ENCODE measurements at places on chromosomes 2 and 18.

DNA sequence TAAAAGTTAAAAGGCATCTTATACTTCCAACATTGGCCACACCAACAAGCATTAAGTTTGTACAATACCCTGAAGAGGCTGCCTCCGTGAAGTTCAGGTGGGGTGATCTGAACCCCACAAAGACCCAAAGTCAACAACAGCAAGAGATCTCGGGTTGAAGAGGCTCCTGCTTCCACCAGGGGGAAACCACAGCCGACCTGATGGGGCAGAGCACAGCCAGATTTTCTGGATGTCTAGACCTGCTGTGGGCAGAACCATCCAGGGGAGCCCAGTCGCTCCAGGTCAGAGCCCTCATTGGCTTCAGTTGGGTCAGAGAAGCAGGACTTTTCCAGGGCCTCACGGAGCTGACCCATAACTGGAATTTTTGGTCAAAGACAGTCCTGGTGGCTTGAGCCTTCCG lies 66.5 kb upstream of the ACKR3 start:
- no peak for DNase-seq

DNA sequence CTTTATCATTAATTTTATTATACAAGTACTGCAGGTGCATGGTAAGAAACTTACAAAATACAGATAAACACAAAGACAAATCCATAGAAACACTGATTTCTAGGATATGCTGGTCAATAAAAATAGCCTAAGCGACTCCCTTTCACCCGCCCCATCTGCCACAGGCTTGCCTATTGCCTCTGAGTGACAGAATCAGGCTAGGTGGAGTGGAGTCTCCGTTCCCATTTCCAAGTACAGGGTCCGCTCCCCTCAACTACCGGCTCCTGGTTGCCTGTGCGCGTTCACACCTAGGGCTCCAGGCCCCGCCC lies 201 bp upstream of the TRAPPC12 start:
- no peak for DNase-seq

DNA sequence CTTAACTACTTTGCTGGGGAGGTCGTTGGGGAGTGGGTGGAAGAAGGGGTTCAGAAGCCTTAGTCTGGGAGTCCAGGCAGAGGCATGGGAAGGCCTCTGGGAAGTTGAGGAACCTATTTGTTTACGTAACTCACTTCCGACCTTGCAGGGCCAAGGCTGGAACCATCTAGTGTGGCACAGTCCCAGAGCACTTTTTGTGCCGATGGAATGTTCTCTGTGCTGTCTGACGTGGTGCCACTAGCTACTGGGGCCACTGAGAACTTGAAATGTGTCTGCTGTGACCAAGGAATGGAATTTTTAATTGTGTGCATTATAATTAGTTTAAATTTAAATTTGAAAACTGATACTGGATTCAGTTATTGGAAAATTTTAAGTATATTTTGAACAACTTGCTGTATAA lies 139.7 kb downstream of the FAM161A start:
- no peak for DNase-seq

DNA sequence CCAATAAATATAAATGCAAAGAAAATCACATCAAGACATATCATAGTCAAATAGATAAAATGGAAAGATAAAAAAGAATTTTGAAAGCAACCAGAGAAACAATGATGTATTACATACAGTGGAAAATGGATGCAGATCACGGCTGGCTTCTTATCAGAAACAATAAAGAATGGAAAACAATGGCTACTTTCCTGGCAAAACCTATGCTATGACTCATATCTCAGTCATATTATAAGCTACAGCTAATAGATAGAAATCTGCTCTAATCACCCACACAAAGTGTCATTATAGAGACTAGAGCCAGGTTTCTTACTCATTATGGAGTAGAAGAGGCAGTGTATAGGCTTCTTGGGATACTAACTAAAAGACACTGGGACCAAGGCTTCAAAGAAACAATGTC lies 93.5 kb upstream of the TACR1 start:
- no peak for DNase-seq

- DNase-seq: no peak
Observed at GRCh38 chr2:48719480-48720177, 35.9 kb downstream of the LHCGR start.

GRCh38 chr2:69007169-69007568 lies 5.8 kb upstream of the ANTXR1 start:
- DNase-seq: no peak

- DNase-seq: no peak
Observed at GRCh38 chr2:236754271-236754944, 184.8 kb downstream of the ACKR3 start.

GRCh38 chr2:225737556-225737955 lies 338.0 kb downstream of the NYAP2 start:
- no peak for DNase-seq

DNA sequence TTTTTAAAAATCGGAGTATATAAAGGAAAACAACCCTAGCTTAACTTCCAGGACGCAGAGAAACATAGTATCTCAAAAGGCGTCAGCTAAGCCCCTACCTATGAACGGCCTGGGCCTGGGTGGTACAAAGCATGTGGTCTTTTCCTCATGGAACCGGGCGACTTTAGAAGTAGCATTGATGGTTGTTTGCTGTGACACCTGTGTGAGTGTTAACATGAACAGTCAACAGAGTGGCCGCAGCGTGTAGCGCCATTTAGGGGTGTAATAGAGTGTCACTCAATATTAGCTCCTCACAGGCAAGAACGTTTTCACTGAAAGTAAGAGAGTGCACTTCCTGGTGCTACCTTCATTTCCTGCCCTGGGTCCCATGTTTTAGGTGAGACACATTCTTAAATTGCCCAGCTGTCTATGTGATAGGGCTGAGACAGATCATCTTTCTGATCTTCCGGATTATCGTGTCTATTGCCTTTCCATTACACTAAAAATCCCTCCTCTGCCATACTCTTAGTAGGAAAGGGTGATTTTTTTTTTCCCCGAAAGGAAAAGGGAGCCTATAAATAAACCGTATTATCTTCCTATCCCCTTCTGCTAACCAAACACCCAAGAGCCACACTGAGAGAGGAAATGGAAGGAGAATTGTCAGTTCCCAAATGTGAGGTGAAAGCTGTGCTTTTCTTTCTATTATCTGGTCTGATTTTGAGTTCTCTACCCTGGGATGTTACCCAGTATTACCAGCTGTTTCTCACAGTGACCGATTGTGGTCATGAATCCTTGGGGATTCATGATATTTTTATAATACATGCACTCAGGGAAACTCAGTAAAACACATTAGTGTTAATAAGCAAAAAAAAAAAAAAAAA lies 1.3 kb downstream of the GORASP2 start:
- DNase-seq: peak; percentile 20

DNA sequence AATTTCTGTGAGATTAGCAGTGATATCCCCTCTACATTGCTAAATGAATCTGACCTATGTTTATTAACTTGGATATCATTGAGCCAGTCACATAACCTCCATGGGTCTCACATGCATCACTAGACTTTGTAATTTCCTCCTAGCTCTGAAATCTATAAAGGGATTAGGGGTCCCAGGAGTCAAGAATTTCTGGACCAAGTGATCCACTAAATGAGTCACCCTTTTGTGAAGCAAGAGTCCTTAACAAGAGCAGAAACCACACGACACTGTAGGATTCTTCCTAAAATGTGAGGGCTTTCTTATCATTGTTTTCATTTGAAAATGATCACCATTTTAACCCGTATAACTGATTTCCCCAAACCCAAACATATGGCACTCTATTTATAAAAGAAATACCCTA lies 90.3 kb downstream of the DHRS9 start:
- DNase-seq: no peak

DNA sequence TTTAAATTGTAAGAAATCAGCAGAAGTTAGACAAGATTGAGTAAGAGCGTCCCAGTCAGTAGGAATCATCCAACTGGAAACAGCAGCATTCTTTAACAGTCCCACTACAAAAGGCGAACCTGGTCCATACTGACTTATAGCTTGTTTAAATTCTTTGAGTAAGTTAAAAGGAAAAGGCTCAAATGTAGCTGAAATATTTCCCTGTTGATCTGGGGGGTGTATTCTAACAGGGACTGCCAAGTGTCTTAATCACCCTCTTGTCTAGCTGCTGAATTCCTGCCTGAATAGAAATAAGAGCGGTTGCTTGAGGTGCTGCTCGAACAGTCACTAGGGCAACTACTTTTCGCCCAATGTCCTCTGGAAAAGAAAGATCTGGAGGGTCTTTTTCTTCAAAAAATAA lies 56.4 kb upstream of the FMNL2 start:
- no peak for DNase-seq

DNA sequence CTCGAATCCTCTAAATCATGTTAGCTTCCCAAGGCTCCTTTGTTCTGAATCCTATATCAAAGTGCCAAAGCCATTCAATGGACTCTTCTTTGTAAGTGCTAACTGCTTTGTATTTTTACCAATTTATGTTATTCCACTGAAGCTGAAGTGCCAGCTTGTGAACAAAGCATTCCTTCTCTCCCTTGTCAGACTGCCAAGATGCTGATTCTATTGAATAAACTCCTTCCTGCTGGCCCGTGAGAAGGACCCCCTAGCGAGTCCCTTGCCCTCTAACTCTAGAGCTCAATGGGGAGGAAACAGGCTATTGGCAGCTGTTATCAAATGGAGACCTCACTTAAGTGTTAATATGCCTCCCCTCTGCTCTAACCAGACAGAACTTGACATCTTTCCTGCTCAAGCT lies 1097.9 kb upstream of the CNTNAP5 start:
- DNase-seq: no peak

GRCh38 chr18:48780201-48780912 lies 170.4 kb downstream of the SMAD7 start:
- DNase-seq: no peak

GRCh38 chr2:64767670-64768468 lies 114.2 kb upstream of the SERTAD2 start:
- peak; percentile 86 for DNase-seq

- no peak for DNase-seq
Observed at GRCh38 chr2:68230241-68231060, 21.9 kb downstream of the PPP3R1 start.

GRCh38 chr18:23585007-23585871 lies 1.1 kb downstream of the NPC1 start:
- DNase-seq: peak; percentile 14

- DNase-seq: no peak
Observed at GRCh38 chr2:141109633-141110032, 1021.2 kb downstream of the LRP1B start.

DNA sequence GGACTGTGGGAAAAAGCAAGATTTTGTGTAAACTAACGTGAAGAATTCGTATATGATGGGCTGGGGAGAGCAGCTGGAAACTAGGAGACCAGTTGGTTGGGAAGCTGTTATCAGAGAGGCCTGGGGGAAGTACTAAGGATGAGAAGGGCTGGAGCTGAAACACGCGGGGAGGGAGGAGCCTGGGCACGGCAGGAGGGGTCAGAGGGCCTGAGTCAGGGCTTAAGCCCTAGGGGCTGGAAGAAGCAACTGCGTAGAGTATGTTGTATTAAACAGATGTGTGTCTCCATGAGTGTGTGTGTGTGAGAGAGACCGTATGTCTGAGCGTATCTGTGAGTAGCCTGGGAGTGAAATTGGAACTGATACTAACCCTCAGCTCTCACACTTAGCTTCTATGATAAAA lies 8.4 kb downstream of the POMC start:
- DNase-seq: no peak

DNA sequence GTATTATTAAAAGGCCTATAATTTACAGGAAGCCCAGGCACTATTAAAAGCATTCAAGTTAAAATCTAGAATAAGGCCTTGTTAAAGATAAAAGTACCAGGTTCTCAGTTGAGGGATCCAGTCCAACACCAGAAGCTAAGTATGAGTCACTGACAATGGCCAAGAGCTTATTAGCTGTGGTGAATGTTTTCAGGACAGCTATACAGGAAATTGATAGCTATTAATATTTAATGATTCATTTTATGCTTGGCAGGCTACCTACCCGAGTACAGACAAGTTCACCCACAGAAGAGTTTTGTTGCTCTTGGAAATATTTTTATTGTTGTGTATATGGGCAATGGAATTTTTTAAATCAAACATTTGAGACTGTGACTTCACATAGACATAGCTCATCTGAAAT lies 729.6 kb upstream of the ZNF804A start:
- DNase-seq: no peak

GRCh38 chr2:210224941-210225672 lies at the start of gene ACADL:
Gene ACADL (minus strand): TSS chr2:210225447. CDS start chr2:210225263, 184 bp downstream.
- peak; percentile 34 for DNase-seq

- DNase-seq: no peak
Observed at GRCh38 chr2:200476836-200477235, 33.0 kb downstream of the KCTD18 start.

DNA sequence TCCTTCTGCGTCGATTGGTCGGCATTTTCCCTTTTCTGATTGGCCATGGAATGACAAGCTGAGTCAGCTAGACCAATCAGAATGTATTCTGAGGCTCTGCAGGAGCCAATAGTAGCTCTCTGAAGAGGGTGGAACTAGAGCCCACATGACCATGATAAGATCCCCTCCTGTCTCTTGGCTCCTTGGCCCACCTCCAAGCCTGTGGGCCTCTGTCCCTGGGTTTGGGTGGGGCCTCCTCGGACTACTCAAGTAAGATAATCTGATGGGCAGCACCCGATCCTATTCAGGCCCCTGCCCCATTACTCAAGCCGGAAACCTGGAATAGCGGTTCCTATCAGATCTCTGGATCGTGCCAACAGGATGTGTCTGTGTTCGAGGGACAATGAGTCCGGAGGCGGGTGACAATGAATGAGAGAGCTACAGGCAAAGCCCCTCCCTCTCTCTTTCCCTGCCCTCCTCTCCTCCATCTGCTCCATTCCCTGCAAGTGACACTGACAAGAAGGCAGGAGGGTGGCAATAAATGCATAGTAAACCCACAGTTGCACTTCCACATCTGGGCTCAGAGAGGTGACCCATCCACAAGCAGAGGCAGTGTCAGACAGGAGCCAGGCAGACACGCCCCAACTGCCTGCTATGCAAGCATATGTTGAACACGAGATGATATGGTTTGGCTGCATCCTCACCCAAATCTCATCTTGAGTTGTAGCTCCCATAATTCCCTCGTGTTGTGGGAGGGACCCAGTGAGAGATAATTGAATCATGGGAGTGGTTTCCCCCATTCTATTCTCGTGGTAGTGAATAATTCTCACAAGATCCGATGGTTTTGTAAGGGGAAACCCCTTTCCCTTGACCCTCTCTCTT lies 114.7 kb downstream of the TNS1 start:
- no peak for DNase-seq

- DNase-seq: peak; percentile 8
Observed at GRCh38 chr2:153230977-153231376, 247.6 kb downstream of the RPRM start.

DNA sequence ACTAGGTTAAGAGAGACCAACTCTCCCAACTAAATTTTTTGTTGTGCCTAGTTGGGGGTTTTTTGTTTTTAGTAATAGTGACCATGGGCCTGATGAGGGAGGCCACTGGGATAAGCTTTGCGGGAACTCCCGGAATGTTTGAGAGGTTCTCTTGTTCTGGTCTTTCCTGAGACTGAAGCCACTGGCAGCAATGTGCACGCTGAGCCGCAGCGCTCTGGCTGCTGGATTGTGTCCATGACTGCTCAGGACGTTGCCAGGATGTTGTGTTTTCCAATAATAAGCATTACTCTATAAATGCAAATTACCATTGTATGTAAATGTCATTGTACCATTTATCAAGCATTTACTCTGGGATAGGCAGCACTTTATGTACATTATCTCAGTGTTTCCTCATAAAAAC lies 126.1 kb downstream of the GALNT1 start:
- no peak for DNase-seq

- no peak for DNase-seq
Observed at GRCh38 chr2:176464886-176465564, 195.8 kb downstream of the MTX2 start.
